Cerebellar nuclear complex (tissue), 1 donor: ENCODE measurements at places on chromosomes 13 and 19.

DNA sequence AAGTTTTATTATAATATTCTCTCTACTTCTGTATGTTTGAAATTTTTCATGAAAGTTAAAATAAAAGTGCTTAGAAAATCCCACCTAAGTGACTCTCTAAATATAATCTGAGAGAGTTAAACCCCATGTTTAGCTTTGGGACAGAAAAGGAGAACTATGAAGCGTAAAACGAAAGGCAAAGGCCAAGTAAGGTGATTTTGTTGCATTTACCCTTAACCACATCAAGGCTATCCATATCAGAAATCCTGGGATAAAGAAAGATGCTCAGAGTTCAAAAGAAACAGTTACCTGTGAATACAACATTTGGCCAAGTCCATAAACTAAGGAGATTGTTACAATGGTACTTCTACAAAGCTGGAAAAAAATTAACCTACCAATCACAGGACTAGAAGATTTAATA, 31.3 kb downstream of the UBL3 start:
- no peak for DNase-seq

GRCh38 chr13:103067751-103068555, 1.7 kb upstream of the SLC10A2 start:
- DNase-seq = no peak

DNA sequence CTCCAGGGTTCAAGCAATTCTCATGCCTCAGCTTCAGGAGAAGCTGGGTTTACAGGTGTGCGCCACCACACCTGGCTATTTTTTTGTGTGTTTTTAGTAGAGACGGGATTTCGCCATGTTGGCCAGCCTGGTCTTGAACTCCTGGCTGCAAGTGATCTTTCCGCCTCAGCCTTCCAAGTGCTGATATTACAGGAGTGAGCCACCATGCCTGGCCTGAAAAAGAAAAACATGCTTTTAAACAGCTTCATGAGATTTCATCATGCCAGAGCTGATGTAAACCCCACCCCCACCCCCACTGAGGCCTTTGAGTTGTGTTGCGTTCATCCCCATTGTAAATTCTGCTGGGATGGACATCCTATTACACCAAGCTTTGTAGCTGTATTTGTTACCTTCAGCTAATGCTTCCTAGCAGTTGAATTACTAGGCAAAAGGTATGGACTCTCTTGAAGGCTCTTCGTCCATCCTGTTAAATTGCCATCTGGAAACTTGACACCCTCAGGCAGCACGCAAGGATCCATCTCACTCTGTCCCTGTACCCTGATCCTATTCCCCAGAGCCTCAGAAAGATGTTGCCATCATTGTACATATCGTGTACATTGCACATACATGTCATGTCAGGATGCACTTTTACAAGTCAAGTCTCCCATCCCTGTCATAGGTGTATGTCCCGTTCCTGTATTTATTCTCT, 47.3 kb downstream of the NFIX start:
- no peak for DNase-seq

GRCh38 chr13:95136638-95137037, 164.6 kb downstream of the ABCC4 start:
- DNase-seq = no peak

DNA sequence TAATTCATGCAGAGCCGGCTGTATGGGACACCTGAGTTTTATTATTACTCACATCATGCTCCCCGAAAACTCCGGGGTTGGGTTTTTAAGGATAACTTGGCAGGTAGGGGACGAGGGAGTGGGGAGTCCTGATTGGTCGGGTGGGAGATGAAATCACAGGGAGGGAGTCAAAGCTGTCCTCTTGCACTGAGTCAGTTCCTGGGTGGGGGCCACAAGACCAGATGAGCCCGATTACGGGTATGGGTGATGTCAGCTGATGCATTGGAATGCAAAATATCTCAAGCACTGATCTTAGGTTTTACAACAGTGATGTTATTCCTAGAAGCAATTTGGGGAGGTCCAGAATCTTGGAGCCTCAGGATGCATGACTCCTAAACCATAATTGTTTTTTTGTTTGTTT, 18.6 kb upstream of the COG3 start:
- no peak for DNase-seq

DNA sequence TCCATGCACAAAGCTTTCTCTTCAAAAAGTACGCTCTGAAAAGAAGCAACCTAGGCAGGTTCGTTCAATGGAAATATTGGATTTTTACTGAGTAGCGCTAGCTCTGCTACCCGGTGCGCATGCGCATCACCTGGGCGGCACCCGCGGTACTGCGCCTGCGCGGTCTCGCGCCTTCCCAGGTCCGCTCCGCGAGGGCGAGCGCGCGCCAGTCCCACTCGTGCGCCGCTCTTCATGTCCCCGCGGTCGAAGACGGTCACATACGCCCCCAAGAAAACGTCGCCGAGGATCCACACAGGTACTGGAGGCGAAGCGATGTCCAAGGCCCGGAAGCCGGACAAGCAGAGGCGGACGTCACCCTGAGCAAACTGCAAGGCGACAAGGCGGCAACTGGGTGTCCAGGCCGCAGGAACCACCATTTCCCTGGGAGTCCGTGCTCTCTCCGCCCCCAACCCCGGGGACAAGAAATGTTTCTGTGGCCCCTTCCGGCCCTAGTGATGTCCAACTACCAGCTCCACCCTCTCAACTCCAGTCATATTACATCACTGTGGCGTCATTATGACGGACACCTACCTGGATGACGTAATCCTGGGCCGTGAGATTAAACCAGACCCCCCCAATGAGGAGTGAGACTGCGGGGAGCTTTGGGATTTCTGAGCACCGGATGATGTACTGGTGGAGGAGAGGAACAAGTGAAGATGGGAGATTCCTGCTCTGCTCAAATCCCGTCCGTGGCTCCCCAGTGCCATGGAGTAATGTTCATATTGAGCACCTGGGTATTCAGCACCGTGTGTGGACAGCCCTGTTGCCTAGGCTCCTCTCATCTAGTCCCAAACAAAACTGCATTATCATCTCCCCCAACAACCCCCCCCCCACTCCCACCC, 4.8 kb upstream of the KCNC3 start:
- no peak for DNase-seq

DNA sequence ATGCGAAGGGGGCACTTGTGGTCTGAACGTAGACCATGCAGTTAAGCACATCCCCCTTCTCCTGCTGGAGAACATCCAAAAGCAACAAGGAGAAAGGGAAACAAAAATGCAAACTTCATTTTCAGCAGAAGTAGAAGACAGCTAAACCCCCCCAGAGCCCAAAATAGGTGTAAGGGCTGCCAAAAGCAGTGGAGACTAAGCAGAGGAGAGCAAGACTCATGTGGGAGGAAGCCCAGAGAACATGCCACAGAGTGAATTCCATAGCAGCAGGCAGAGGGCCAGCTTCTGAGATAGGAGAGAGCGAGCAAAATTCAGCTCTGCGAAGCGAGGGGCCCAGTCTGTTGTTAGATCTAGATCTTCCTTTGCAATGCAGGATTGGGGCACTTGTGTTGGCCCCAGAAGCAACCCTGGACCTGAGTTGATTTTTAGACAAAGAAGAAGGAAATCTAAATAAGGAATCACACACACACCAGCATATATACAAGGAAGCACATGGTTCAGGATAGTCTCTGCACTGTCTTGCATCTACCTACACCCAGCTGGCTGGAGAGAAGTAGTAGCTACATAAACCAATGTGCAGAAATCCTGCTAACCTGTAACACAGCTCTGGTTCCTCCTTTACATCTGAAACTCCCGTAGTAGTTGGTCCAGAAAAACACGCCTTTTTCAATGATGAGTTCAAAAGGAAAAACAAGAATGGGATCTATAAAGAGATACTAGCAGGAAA, 199.6 kb downstream of the SPRY2 start:
- DNase-seq = no peak

DNA sequence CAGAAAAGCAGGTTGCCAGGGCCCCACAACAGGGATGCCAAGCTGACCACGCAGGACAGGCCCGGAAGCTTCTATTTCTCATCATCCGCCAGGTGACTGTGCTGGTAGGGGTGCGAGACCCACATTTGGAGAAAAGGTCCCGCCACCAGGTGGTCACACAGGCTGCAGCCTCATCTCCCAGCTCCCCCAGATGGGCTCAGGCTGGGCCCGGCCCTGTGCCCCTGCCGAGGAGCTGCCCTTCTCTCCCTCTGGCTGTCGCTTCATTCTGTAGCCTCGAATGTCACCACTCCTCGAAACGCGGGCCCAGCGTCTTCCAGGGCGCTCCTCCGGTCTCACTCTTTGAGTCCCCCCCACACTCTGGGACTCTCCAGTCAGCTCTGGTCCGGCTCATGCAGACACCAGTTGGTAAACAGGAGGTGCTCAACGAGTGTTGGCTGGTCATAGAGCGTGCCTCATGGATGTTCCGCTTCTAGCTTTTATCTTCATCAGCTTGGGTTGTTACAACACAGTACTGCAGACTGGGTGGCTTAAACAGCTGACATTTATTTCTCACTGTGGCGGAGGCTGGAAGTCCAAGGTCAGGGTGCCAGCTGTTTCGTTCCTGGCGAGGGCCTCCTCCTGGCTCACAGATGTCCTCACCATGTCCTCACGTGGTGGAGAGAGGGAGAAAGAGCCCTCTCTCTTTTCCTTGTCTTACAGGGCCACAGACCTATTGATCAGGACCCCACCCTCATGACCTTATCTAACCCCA, 87.1 kb downstream of the TEX29 start:
- no peak for DNase-seq

DNA sequence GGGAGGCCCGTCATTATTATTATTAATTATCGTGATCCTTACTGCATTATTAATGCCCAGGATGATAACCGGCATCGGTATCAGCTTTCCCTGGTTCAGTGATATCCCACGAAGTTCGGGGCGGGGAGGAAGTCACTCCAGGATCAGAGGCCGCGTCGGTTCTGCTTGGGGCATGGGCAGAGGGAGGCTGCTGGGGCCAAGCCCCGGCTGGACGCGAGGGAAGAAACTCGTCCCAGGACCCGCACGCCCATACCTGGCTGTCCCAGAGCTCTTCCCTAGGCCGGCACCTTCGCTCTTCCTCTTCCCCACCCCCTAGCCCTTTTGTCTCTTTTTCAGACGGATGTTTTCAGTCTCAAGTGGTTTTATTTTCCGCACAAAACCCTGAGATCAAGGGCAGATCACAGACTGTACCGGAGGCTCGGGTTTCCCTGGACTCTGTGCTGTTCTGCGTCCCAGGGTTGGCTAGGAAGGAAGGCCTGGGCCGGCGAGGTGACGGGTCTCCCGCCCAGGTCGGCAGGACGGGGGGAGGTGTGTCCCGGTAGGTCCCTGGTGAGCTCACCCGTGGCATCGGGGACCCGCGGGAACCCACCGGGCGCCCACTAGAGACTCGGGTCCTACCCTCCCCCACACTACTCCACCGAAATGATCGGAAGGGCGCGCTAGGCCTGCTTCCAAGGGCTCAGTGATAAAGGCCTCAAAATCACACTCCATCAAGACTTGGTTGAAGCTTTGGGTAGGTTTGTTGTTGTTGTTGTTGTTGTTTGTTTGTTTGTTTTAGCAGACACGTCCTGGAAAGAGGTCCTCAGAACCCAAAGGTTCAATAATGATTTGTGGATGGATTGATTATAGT, 7.9 kb downstream of the ZIC2 start:
- no peak for DNase-seq

GRCh38 chr19:15584541-15585115, 30.4 kb upstream of the CYP4F8 start:
- peak; percentile 1 for DNase-seq

GRCh38 chr19:50315773-50316448, 13.3 kb downstream of the KCNC3 start:
- DNase-seq = no peak

- no peak for DNase-seq
Measured at GRCh38 chr13:63864171-63864902, 2448.7 kb upstream of the PCDH20 start.

GRCh38 chr19:39412100-39412866, at the start of gene PLEKHG2:
TSS of gene PLEKHG2 (plus strand) at chr19:39412669. CDS start at chr19:39414087, 1,418 bp downstream.
- DNase-seq = peak; percentile 99

DNA sequence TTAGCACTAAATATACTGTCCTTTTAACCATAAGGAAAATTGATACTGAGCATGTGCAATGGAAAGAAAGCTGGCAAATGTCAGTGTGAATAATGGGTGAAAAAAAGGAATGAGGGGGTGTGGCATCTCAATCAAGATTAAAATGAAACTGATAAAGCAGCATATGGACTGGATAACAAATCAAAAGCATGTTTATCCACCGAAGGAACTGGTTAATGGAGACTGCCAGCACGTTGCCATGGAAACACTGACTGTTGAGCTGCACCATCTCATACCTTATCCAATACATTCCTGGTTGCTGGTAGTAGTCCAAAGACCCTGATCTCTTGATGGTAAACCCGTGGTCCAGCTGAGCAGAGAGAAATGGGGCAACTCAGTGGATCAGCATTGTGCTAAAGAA, 311.4 kb upstream of the MAB21L1 start:
- no peak for DNase-seq

DNA sequence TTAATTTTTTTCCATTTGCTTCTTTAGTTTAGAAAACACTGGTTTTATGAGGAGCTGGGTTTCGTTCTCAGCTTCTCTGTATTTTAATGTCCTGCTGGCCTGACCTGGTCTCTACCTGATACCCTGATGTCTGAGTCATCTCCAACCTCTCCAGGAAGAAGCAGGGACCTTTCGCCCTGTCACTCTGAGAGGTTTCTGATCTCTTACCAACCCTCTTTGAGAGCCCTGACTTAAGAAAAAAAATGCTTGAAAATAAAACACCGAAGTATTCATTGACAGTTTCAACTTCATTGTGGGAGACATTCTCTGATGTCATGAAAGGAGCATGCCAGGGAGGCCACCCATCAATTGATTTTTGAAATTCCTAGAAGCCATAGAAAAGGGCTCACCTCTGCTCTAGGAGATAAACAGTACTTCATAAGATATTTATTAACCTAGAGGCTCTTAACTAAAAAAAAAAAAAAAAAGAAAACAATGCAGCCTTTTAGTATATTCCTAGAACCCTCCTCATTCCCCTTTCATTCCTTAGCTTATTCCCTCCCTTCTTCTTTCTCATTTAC, 234.8 kb downstream of the ENOX1 start:
- no peak for DNase-seq

DNA sequence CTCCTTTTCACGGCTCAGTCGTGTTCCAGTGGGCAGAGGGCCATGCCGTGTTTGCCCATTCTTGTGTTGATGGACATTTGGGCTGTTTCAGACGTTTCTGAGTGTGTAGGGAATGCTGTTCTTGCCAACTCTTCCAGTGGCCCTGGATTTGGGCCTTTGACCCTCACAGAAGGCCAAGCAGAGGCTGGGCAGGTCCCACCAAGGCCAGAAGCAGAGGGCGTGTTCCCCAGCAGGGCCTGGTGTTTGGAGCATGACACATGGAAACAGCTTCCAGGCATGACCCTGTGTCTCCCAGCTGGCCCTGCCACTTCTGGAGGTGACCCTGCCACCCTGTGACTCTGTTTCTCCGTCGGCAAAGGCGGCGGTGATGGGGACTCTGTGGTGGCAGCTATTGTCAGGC, 35.9 kb downstream of the EFNA2 start:
- no peak for DNase-seq

- DNase-seq = no peak
Measured at GRCh38 chr19:4966591-4966990, 2.3 kb upstream of the KDM4B start.

DNA sequence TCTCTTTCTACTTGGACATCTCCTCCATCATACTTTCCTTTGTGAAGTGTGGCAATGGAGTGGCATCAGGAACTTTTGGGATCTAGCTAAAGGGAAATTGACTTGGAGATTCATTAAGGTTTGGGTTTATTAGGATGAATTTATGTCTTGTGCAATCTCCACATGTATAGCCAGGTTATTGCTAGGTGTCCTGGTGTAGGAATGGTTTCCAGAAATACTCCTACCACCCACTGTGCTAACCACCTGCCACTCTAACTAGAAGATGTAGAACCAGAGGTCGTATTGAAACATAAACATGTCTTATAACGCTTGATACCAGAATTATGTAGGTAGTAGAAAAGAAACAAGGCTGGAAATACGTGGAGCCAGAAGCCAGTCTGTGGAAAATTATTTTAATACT, 38.1 kb upstream of the MED4 start:
- peak; percentile 48 for DNase-seq
